CD4-positive, alpha-beta memory T cell (primary cell): ENCODE measurements at places on chromosomes 12 and 14. TPM values are rescaled to one million over a fixed set of nuclear protein-coding genes. Genes with fewer than 3 reads are reported as not detected.
A peak's percentile ranks its signal among the peaks of the same experiment; 100 is the strongest.

The LMNTD1 gene
- total RNA-seq: not detected

The ADAM20 gene
- 1.6 TPM for total RNA-seq

The IL31 gene
- not detected for total RNA-seq

The SIX6 gene
- not detected for total RNA-seq

The PPP4R4 gene
- 7.3 TPM for total RNA-seq

The MLXIP gene
- total RNA-seq: 88.1 TPM

The GPR84 gene
- total RNA-seq: 0.36 TPM

The AKAP3 gene
- total RNA-seq: 5.5 TPM

The SLCO1C1 gene
- total RNA-seq: not detected

The VWF gene
- 0.03 TPM for total RNA-seq

The IGFBP6 gene
- 0.61 TPM for total RNA-seq

The YEATS4 gene
- 19.6 TPM for total RNA-seq

The FGF6 gene
- total RNA-seq: not detected

DNA sequence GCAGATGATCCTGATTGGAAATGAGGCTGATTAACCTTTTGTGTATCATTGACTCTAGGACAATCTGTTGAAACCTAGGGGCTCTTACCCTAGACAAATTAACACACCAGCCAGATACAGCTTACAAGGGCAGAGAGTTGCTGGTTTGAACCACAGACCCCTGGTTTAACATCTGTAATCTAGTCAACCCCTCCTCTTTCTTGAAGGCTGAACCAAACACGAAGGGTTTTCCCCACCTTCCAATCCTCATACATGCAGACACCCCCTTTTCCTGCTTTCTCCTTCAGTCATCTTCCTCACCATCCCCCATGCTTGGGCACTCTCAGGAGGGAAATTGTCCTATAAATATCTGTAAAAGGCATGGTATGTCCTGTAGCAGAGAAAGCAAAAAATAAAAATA lies 126.0 kb upstream of the HIF1A start:
- H3K4me3 ChIP-seq: no peak overlapping the region
- H3K4me1 ChIP-seq: peaks cover 36% of the 10 kb centered on the region
- no peaks in the 10 kb centered on the region for H3K27me3 ChIP-seq
- H3K36me3 ChIP-seq: no peaks in the 10 kb centered on the region
- H3K27ac ChIP-seq: no peak overlapping the region

DNA sequence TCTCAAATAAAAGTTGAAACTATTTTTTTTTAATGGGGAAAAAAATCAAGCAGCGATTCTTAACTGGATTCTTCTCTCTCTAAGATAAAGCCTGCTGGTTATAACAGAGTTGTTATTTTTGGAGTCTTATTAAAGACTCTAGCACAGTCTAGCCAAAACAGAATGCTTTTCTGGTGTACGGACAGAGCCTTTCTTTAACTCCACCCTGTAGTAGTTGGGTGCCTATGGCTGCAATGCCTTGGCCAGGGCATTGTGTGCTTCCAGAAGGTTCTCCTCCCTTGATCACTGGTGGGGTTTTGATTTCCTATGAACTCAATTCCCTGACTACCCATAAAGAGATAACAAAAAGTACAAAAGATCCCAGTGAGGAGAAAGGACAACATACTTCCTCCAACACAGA lies 35.7 kb upstream of the TC2N start:
- no peaks in the 10 kb centered on the region for H3K4me1 ChIP-seq
- H3K36me3 ChIP-seq: no peaks in the 10 kb centered on the region
- no peaks in the 10 kb centered on the region for H3K27me3 ChIP-seq
- H3K4me3 ChIP-seq: no peak overlapping the region
- DNase-seq: no peak

GRCh38 chr14:102507081-102507856 lies 2.3 kb downstream of the ANKRD9 start:
- H3K27me3 ChIP-seq: no peaks in the 10 kb centered on the region
- no peaks in the 10 kb centered on the region for H3K36me3 ChIP-seq
- H3K27ac ChIP-seq: no peak overlapping the region
- peaks cover 13% of the 10 kb centered on the region for H3K4me1 ChIP-seq
- no peak overlapping the region for H3K4me3 ChIP-seq
- DNase-seq: no peak

DNA sequence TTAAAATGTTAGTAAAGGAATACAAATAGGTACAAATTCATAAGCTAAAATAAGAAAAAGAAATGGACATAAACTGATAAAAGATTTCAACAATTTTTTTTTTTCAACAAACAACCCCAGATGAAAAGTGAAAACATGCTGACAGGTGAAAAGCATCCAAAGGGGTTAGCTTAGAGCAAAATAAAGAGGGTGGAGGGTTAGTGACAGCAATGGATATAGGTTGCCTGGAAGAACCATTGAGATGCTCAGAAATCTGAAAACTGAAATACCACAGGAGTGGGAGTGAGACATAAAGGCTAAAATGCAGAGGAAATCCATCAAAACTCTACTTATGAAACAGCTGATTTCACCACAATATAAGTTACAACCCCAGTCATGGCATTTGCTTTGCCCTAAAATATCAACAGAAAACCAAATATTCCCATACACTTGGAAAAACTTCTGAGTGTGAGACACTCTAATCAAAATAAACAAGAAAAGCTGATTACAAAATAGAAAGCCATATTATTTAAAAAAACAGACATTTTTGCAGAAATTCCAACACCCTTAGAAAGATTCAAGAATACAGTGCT lies 136.3 kb upstream of the PLEKHG7 start:
- H3K27ac ChIP-seq: no peak overlapping the region
- H3K27me3 ChIP-seq: no peaks in the 10 kb centered on the region
- no peak for DNase-seq

DNA sequence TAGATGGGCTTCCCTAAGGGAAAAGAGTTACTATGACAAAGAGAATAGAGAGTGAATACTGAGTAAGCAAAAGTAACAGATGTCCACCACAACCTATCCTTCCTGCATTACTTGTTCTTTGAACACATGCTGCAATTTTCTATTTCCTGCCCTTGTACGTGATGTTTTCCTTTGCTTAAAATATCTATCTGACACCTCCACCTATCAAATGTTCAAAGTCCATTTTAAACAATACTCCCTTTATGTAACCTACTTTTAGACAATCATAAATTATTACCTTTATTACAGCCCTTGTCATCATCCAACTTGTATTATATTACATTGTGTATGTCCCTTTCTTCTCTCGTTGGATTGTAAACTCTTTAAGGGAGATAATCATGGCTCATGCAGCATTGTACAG lies 147.2 kb upstream of the DYRK2 start:
- H3K27me3 ChIP-seq: no peaks in the 10 kb centered on the region
- H3K4me1 ChIP-seq: peaks cover 8% of the 10 kb centered on the region
- no peak for DNase-seq
- H3K36me3 ChIP-seq: no peaks in the 10 kb centered on the region
- no peak overlapping the region for H3K4me3 ChIP-seq

DNA sequence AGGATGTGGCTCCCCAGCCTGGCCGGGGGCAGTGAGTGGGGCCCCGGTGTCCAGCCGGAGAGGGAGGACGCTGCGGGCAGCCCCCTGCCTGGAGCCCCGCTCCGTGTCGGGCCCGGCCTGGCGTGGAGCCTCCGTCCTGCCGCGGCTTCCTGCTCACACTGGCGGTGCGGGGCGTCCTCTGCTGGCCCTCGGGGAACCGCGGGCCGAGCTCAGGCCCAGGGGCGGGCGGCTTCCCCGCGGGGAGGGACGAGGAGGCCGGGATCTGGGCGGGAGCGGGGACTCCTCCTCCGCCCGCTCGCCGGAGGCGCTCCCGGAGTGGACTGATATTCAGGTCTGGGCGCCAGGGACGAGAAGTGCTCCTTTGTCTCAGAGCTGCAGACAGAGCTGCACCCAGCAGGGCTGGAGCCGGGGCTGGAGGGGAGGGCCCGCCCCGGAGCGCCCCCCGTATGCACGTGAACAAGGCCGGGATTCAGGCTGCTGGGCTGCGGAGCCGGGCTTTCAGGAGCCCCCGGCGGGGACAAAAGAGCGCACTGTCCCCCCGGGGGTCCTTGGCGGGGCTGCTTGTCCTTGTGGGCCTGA lies 2.2 kb downstream of the MMP17 start:
- peaks cover 22% of the 10 kb centered on the region for H3K4me1 ChIP-seq
- DNase-seq: no peak
- H3K36me3 ChIP-seq: no peaks in the 10 kb centered on the region
- H3K27me3 ChIP-seq: peaks cover 28% of the 10 kb centered on the region
- H3K4me3 ChIP-seq: no peak overlapping the region
- H3K27ac ChIP-seq: no peak overlapping the region

- no peaks in the 10 kb centered on the region for H3K4me1 ChIP-seq
- no peak overlapping the region for H3K4me3 ChIP-seq
- H3K27ac ChIP-seq: no peak overlapping the region
These were observed 23.0 kb downstream of the ATF7 start for GRCh38 chr12:53603196-53603595.

GRCh38 chr14:93957333-93957710 lies 19.0 kb downstream of the ASB2 start:
- H3K27ac ChIP-seq: peak overlapping the region; percentile 14
- peaks cover 100% of the 10 kb centered on the region for H3K4me1 ChIP-seq
- H3K4me3 ChIP-seq: peak overlapping the region; percentile 28
- no peaks in the 10 kb centered on the region for H3K36me3 ChIP-seq
- DNase-seq: no peak

- H3K4me3 ChIP-seq: no peak overlapping the region
- H3K27ac ChIP-seq: no peak overlapping the region
- H3K27me3 ChIP-seq: no peaks in the 10 kb centered on the region
- DNase-seq: no peak
- no peaks in the 10 kb centered on the region for H3K36me3 ChIP-seq
- H3K4me1 ChIP-seq: no peaks in the 10 kb centered on the region
These were observed 37.4 kb downstream of the PHLDA1 start for GRCh38 chr12:75994069-75994740.

DNA sequence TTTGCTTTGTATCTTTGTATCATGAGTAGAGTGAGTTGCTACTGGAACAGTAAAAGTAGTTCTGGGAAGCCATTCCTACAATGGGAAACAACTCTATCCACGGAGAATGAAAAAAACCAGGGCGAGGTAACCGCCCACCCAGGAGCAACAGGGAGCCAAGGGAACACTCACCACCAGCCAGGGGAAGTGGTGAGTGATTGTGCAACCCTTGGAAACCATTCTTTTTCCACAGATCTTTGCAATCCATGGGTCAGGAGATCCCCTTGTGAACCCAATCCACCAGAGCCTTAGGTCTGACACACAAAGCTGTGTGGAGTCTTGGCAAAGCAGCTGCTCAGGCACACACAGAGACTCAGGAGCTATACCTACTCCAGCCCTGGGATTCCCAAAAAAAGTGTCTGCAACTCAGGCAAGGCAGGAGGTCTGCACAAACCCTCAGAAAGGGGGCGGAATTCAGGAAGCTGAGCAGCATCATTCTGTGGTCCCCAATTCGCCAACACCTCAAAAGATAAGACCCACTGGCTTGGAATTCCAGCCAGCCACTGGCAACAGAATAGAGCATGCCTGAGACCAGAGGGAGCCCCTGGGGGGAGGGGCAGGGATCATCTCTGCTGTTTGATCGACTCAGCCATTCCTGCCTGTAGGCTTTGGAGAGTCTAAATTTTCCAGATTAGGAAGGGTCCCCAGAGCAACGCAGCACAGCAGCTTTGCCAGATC lies 52.1 kb upstream of the PPFIA2 start:
- no peaks in the 10 kb centered on the region for H3K36me3 ChIP-seq
- H3K4me3 ChIP-seq: no peak overlapping the region
- no peaks in the 10 kb centered on the region for H3K27me3 ChIP-seq
- no peaks in the 10 kb centered on the region for H3K4me1 ChIP-seq
- no peak for DNase-seq

GRCh38 chr14:93333631-93334103 lies 831 bp upstream of the BTBD7 start:
- H3K36me3 ChIP-seq: no peaks in the 10 kb centered on the region
- peak overlapping the region; percentile 59 for H3K4me3 ChIP-seq
- DNase-seq: peak; percentile 7
- H3K27ac ChIP-seq: peak overlapping the region; percentile 83
- H3K27me3 ChIP-seq: no peaks in the 10 kb centered on the region

GRCh38 chr12:62903151-62903550 lies 31.8 kb downstream of the PPM1H start:
- no peak for DNase-seq
- H3K4me1 ChIP-seq: no peaks in the 10 kb centered on the region
- H3K27me3 ChIP-seq: no peaks in the 10 kb centered on the region
- no peak overlapping the region for H3K27ac ChIP-seq

DNA sequence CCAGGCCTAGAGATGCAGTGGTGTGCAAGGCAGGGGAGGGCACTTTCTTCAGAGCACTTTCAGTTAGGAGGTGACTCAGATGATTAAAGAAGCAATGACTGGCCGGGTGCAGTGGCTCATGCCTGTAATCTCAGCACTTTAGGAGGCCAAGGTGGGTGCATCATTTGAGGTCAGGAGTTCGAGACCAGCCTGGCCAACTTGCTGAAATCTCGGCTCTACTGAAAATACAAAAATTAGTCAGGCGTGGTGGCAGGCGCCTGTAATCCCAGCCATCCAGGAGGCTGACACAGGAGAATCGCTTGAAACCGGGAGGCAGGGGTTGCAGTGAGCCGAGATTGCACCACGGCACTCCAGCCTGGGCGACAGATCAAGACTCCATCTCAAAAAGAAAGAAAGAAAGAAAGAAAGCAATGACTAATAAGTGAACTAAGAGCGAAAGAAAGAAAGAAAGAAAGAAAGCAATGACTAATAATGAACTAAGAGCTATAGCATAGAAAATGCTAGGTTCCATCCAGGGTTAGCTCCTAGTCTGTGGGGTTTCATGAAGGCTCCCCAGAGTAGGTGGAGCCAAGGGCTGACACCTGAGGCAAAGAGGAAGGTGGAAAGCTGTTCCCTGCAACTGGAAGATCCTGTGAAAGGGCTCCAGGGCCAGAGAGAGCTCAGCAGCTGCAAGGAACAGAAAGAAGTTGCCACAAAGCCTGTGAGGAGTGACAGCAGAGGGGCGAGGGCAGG lies 334.5 kb downstream of the CACNA1C start:
- H3K27ac ChIP-seq: no peak overlapping the region
- no peak for DNase-seq
- H3K4me3 ChIP-seq: no peak overlapping the region
- H3K27me3 ChIP-seq: no peaks in the 10 kb centered on the region

- DNase-seq: no peak
- no peaks in the 10 kb centered on the region for H3K36me3 ChIP-seq
- no peaks in the 10 kb centered on the region for H3K4me1 ChIP-seq
- H3K27ac ChIP-seq: no peak overlapping the region
- H3K27me3 ChIP-seq: no peaks in the 10 kb centered on the region
- H3K4me3 ChIP-seq: no peak overlapping the region
These were observed 70.0 kb upstream of the GALNT9 start for GRCh38 chr12:132399092-132400010.

DNA sequence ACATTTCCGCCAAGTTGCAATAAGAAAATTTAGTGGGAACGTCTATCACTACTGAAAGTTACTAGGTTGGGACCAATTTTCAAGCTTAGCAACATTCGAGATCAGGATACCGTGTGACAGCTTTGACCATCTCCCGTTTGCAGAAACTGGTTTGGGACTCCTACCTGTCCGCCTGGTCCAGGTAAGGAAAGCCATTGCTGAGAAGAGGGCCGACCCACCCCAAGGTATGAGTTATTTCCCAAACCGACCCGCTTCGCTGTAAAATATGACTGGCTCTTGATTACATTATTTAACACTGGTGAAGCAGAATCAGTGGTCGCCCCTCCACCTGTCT lies 271 bp downstream of the DNAI7 start:
- H3K36me3 ChIP-seq: no peaks in the 10 kb centered on the region
- no peaks in the 10 kb centered on the region for H3K27me3 ChIP-seq
- H3K4me1 ChIP-seq: peaks cover 24% of the 10 kb centered on the region
- no peak for DNase-seq
